ENCODE measurements at places on chromosomes 3 and 15.

- no peak for DNase-seq
Observed at GRCh38 chr3:126107957-126108675, 24.2 kb upstream of the SLC41A3 start.

DNA sequence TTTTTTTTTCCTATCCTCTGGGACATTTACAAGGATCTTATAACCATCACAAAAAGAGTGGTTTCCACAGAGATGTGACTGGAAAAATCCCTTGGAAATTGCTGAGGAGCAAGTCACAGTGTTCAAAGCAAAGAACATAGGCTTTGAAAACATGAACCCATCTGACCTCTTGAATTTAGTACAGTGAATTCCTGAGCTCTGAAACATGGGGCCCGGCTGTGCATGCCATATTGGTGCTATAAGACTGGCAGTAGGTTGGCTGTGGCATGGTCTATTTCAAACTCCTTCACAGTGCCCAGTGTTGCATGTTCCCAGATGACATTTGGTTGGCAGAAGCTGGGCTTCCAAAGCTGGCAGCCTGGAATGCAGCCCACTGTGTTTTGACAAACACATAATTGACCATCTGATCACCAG lies 202.2 kb downstream of the TIGIT start:
- peak; percentile 16 for DNase-seq

GRCh38 chr3:120481081-120481480 lies 30.3 kb upstream of the FSTL1 start:
- no peak for DNase-seq

GRCh38 chr15:57495041-57495440 lies 96.7 kb upstream of the MYZAP start:
- DNase-seq = no peak

GRCh38 chr15:55665605-55666227 lies 77.2 kb downstream of the PRTG start:
- no peak for DNase-seq

GRCh38 chr15:88865498-88866099 lies 29.7 kb downstream of the HAPLN3 start:
- no peak for DNase-seq

GRCh38 chr3:17771177-17772017 lies 29.0 kb upstream of the TBC1D5 start:
- DNase-seq = no peak

DNA sequence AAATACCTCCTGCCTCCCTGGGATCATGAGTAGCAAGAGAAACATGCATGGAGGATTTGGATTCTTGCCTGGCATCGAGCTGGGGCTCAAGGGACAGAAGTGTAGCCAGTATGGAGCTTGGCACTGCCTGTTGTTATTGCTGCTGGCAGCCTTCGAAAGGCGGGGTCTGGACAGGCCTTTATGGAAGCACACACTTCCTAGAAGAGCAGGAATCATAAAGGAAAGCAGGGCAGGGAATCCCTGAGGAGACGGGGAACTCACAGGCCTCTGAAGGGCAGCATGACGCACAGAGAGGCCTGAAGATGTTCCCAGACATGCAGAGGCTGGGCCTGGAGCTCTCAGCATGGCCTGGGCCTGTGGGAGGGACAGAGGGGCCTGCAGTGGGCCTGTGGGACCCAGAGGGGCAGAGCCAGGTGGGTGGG lies 18.6 kb upstream of the SLC41A3 start:
- no peak for DNase-seq
